Left renal pelvis (tissue), 4 donors: ENCODE measurements at places on chromosomes 2 and 18. TPM values are rescaled to one million over a fixed set of nuclear protein-coding genes. Genes with fewer than 3 reads are reported as not detected.

GRCh38 chr2:231293163-231293562 lies 94.7 kb downstream of the ARMC9 start:
- DNase-seq, result no peak

Gene SLC30A3
- 0.98 TPM for polyA plus RNA-seq

DNA sequence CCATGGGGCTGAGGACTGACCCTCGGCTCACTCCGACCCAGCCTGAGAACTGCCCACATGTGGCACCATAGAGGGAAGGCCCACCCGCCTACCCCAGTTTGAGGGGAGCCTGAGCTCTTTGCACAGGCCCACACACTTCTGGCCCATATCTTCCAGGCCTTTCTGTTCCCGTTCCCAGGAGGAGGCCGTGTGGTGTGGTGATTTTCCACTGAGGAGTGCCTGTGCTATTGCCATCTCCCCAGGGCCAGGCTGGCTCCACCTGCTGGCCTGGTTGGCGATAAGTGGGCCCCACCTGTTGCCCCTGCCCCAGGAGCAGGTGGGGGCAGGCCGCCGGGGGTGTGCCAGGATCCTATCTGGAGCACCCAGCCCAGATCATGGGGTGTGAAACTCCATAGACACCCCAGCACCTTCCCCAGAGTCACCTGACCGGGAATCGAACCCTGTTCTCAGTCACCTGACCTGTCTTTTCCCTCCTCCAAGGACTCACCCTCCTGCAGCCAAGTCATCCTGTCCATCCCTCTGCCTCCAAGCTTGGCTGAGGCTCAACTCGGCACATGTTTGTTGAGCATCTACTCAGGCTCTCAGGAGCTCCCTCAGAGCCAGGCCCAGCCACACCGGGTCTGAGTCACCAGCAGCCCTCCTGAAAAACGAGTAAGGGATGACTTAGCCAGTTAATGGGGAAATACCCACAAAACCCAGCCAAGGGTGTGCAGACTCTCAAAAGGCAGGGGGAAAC lies 120.1 kb downstream of the CYP26B1 start:
- DNase-seq, result no peak

GRCh38 chr18:410047-410455 lies 90.5 kb downstream of the COLEC12 start:
- no peak for DNase-seq

Gene IL36G
- not detected for polyA plus RNA-seq

Gene CD226
- 4.1 TPM for polyA plus RNA-seq

Gene ACYP2
- polyA plus RNA-seq, result 26.2 TPM

GRCh38 chr2:24855726-24856125 lies 62.5 kb downstream of the CENPO start:
- DNase-seq, result no peak

DNA sequence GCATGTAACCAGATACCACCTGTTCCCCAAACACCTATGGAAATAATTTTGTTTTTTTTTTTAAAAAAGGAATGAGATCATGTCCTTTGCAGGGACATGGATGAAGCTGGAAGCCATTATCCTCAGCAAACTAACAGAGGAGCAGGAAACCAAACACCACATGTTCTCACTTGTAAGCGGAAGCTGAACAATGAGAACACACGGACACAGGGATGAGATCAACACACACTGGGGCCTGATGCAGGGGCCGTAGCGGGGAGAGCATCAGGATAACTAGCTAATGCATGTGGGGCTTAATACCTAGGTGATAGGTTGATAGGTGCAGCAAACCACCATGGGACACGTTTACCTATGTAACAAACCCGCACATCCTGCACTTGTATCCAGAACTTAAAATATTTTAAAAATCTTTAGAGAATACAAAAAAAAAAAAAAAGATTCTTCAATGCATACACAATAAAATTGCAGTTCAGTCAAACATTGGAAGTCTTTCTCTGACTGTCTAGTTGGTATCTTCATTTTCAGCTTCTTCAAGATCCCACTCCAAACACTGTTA lies 11.6 kb upstream of the CASP10 start:
- no peak for DNase-seq

DNA sequence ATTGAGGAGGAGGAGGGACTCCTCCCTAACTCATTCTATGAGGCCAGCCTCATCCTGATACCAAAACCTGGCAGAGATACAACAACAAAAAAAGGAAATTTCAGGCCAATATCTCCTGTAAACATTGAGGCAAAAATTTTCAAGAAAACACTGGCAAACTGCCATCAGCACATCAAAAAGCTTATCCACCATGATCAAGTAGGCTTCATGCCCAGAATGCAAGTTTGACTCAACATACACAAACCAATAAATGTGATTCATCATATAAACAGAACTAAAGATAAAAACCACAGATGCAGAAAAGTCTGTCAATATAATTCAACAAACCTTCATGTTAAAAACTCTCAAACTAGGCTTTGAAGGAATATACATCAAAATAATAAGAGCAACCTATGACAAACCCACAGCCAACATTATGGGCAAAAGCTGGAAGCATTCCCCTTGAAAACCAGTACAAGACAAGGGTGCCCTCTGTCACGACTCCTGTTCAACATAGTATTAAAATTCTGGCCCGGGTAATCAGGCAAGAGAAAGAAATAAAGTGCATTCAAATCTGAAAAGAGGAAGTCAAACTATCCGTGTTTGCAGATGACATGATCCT lies 1014.3 kb downstream of the CBLN2 start:
- DNase-seq, result no peak

Gene IL36A
- polyA plus RNA-seq, result not detected

Gene RESP18
- polyA plus RNA-seq, result not detected
